ENCODE measurements at places on chromosomes 2 and 18.

DNA sequence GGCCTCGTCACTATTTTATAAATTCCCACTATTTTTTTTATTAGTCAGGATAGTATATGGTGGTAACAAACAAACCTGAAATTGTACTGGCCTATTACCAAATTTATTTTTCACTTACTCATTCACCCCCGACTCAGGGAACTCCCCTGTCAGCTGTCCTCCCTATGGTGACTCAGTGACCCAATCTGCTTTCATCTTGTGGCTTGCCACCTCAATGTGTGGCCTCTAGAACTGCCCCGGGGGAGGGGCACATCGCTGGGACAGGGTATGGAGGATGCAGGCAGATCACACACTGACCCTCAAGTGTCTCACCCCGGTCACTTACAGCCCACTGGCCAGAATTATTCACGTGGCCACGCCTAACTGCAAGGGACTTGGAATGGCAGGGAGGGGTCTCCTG is 71.6 kb downstream of the ACTR2 start:
- DNase-seq = peak; percentile 69

DNA sequence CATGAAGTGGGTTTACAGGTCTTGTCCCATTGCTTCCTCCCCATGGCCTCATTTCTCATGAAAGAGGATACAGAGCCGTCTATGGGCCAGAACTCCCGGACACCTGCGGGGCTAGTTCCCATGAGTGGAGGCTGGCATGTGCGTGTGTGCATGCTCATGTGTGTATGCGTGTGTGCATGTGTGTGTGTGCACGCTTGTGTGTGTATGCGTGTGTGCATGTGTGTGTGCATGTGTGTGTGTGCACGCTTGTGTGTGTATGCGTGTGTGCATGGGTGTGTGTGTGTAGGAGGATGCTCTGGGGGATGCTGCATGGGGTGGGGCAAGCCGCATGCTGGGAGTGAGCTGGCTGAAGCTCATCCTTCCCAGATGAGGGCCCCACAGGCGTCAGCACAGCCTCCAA is 20.8 kb downstream of the INHBB start:
- no peak for DNase-seq

DNA sequence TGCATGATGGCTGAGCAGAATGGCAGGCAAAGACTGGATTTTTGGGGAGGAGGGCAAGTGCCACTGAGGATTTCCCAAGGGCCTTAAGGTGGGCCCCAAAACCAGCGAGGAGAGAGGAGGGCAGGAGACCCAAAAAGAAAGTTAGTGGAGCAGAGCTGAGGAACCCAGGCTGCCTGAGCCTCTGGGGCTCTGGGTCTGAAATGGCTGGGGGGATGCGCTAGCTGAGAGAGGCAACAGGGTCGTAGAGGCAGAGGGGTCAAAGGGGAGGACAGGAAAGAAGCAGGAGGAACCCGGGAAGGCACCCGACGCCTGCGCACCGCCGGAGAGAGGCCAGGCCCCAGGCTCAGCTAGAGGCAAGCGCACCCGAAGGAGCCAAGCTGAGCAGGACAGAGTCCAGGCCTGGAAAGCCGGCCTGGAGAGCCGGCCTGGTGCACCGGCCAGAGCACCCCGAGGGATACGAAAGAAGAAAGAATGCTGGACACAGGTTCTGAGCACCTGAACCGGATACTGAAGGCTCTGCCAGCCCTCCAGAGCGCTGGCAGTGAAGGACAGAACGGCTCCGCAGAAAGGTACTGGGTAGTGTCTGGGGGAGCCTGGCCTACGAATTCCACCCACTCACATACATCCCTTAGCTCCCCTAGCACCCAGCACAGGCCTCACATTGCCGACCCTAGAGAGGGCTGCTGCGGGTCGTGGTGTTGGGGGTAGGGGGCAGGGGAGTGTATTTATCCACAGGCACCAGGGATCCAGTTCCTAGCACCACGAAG is 39.5 kb upstream of the ATP6V1B1 start:
- no peak for DNase-seq

DNA sequence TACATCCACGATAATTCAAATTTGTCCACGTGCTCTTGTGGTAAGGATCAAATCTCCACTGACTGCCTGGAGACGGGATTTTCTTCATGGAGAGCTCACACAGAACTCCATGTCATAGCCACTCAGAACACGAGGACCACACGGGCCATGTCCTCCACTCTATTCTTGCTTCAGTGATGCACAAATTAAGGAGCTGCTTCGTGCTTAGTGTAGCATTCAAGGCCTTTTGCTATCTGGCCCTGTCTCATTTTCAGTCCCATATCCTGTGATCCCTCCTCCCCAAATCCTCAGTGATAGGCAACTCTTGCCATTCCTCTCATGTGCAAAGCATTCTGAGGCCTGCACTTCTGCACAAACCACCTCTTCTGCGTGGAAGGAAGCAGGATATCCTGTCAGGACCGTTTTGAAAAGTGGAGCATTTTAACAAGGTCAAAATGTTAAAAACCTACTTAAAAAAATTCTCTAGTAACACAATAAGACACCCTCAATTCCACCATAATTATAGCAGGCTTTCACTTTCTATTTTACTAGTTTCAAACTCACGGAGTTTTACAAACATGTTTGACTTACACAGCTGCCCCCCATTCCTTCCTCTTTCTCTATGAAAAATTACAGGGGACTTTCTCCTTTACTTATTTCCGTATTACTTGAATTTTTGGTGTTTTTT is 35.2 kb downstream of the ST3GAL5 start:
- peak; percentile 39 for DNase-seq

DNA sequence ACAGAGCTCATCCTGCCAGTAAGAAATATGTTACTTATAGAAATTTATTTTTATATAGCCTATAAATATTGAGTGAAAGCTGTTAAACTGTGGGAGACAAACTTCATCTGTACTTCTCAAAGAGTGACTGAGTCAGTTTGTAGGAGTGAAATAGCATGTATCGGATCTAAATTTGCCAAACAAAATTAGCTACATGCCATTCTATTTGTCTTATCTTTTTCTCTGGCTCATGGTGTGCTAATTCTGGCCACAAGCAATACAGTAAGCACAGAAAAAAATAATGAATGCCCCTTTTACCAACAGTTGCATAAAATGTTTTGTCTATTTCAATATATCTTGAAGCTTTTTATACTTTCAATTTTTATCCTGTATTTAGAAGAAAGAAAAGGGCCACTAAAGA is 12.5 kb downstream of the ERBB4 start:
- DNase-seq = no peak

- peak; percentile 39 for DNase-seq
Observed at GRCh38 chr2:55311444-55311870, 42.4 kb upstream of the MTIF2 start.

DNA sequence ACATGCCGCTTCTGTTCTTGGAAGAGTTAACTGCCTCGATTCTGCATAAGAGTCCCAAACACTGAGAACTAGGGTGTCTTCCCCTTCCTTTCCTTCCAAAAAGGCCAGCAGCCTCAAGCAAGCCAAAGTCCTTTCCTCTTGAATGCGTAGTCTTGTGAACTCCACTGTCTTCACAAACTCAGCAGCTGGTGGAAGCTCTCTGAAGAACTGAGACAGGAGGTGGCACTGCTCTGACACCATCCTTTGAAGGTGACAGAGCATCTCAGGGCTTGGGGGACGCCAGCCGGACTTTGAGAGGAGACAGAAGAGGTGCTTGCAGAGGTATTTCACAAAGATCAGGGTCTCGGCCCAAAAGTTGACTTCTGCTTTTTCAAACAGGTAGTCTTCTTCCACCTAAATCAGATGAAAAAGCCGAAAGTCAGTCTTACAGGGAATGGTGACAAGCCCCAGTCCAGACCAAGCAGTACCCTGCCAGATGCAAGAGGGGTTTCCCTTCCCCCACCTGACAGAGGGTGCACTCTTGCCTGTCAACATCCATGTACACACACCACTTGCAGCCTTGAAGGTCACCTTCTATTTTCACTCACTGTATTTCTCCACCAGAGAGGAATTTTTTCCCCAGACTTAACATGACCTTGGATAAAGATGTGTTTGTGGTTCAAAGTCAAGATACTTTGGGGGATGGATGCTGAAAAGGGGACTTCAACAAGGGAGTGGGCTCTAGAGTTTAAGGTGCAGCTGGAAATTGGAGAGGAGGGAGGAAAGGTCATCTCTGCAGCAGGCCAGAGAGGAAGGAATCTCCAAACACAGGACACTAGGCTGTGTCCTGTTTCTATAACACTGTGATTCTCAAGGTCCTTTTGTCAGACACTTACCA is 4.8 kb upstream of the ZFP36L2 start:
- no peak for DNase-seq

GRCh38 chr2:33166287-33166881 is 219.6 kb downstream of the LTBP1 start:
- DNase-seq = no peak

DNA sequence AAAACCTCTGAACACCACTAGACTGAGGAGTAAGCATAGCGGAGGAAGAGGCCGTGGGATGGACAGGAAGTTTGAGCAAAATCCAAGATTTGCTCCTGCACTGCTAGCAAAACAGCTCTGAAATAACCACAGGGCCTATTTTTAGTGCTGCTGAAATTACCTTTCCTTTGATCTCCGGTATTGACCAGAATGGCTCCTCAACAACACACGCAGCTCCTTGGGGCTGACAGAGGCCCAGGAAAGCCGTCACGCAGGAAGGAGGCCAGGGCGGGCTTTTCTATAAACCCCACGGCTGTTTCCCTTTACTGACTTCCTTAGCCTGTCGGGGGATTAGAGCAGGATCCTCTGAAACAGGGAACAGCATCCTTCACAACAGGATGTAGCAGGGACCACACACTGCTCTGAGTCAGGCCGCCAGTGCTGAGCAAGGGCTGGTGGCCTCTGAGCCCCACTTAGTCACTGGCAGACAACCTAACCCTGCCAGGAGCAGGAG is 80.8 kb upstream of the LCLAT1 start:
- no peak for DNase-seq

DNA sequence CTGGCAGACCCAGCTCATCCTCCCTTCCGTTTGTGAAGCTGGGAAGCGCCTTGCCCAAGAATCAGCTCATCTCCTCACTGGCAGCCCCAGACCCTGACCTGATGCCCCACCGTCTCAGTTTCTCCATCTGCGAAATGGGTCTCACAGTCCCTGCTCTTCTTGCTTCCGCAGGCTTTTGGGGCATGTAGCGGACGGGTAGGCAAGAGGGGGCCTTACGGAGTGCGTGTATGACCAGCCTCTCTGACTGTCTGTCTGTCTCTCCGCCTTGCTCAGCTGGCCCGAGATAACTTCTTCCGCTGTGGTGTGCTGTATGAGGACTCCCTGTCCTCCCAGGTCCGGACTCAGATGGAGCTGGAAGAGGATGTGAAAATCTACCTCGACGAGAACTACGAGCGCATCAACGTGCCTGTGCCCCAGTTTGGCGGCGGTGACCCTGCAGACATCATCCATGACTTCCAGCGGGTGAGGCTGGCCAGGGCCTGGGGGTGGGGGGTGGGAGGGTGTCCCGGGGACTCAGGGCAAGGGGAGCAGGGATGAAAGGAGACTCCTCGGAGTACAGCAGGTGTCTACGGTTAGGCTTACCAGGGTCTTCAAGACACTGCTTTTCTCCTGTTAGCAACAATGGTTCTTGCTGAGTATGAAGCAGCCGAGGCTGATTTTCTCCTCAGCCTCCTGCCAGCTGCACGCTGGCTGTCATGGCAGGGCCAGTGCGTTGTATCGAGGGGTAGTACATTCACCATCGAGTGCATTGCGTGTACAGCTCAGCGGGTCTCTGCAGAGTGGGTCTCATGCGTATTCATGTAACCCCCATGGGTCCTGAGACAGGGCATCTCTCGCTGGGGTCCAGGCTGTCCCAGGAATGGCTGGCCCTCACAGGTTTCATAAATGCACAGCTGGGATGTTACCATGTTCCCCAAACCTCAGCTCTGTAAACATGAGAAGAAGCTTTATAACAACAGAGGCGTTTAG is 10.9 kb downstream of the ITM2C start:
- DNase-seq = no peak

- peak; percentile 92 for DNase-seq
Observed at GRCh38 chr2:239061824-239062570, 214.1 kb downstream of the TWIST2 start.

DNA sequence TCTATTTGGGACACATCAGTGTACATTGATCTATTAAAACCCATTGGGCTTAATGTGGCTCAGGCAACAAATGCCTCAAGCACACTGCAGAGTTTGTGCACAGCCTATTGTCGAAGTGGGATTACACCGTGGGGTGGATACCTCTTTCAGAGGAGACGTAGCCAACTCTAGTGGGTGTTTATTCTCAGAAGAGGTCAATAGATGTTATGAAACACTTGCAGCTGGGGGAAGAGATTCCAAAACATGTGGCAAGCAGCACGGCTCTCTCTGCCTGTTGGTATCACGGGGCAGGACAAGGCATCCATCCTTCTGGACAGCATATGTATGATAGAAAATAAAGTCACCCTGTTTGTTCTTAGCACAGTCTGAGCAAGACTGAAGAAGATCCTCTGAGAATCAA is 121.4 kb upstream of the COPS8 start:
- no peak for DNase-seq

DNA sequence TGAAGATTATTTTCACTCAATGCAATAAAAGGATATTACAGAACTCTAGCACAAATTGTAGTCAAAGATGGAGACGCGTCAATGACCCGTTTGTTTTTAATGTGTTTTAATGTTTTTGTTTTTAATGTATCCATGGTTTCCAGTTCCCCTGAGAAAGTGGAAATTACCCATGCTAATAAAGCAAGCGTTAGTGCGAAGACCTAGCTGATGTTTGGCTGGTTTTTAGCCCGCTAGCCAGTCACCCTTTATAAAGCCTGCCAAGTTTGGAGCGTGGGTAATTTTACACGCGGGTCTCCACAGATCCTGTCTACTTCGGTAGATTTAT is 430 bp upstream of the CHMP1B start:
- no peak for DNase-seq

- DNase-seq = no peak
Observed at GRCh38 chr2:86037795-86038192, 67.9 kb downstream of the POLR1A start.

DNA sequence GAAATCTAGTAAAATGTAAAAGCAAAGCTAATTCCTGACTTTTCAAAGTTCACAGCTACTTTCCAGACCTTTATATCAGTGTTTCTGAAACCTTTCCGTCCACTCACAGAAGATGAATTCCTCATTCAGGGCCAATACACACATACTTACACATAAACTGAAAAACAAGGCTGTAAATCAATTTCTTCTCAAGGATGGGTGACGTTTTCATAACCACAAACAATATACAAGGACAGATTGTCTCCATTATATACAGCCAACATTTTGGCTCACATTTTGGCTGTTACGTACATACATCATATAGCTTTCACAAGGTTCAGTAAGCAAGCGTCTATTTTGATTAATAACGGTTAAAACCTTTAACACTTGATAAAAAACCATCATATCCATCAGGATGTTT is 1.4 kb downstream of the RPRD1A start:
- peak; percentile 28 for DNase-seq

- DNase-seq = peak; percentile 82
Observed at GRCh38 chr18:12420821-12421421, 13.2 kb downstream of the PRELID3A start.

All from hematopoietic multipotent progenitor cell treated with erythropoietin and hydrocortisone succinate and interleukin-3 and kit ligand, for 4 days (in vitro differentiated cells).